Naive thymus-derived CD4-positive, alpha-beta T cell (primary cell): ENCODE measurements at places on chromosomes 16 and 17. TPM values are rescaled to one million over a fixed set of nuclear protein-coding genes. Genes with fewer than 3 reads are reported as not detected.

DNA sequence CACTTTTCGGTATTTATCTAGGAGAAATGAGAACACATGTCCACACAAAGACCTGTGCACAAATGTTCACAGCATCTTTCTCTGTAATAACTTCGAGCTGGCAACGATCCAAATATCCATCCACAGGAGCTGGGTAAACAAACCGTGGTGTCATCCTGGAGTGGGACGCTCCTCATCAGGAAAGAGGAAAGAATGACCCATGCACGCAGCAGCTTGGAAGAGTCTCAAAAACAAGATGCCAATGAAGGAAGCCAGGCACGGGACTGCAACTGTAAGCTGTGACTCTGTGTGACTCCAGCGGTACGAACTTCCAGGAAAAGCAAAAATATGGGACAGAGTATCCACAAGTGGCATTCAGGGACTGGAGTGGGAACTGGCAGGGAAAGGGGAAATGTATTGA is 36.7 kb upstream of the CIBAR2 start:
- DNase-seq, result no peak

GRCh38 chr16:14286368-14287230 is 215.5 kb downstream of the MRTFB start:
- DNase-seq, result no peak

The AOC3 gene
- polyA plus RNA-seq, result not detected

- DNase-seq, result no peak
These were observed 11.3 kb downstream of the CMIP start for GRCh38 chr16:81455720-81456494.

The CES3 gene
- polyA plus RNA-seq, result not detected
